ENCODE measurements at places on chromosomes 7 and 10. TPM values are rescaled to one million over a fixed set of nuclear protein-coding genes. Genes with fewer than 3 reads are reported as not detected.
A peak's percentile ranks its signal among the peaks of the same experiment; 100 is the strongest.

Gene PPP1R3C
- polyA plus RNA-seq: 21.1 TPM

GRCh38 chr7:137844677-137845425 lies 1.9 kb downstream of the DGKI start:
- DNase-seq: no peak

DNA sequence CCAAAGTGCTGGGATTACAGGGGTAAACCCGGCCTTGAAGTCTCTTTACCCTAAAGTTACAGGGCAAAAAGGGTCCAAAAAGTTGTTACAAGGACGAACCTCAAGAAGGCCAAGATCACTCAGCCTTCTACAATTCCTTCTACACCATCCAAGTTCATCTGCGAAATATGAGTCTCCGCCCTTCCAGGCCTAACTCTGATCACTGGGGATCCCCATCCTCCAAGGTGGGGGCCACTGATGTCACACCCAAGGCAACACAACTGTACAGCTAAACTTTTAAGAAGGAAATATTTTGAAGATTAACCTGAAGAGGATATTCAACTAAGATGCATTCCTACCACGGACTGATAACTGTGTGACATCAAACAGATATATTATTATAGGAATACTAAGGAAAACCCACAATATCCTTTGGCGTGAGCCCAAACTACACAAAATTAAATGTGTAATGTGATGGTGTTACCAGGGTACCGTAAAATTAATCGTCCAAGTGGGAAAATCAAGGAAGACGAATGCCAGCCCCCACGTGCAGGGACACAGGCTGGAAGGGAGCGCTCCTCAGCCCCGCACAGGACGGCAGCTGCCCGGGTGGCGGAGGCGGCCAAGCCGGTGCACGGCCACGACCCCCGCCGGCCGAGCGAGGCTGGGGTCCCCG lies 1.0 kb downstream of the PAXIP1 start:
- no peak for DNase-seq

DNA sequence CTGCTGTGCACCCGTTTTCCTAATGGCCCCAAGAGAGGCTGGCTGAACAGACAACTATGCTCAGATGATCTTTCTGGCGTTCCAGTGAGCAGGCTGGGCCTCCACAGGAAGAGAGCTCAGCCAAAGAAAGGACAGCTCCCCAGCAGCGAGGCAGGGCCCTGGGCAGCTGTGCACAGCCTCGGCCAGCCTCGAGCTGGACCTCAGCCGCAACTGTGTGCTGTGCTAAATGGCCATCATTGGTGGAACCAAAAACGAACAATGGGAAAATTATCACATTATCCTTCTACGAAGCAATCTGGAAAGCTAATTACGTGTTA lies 97.5 kb downstream of the CTBP2 start:
- peak; percentile 54 for DNase-seq

DNA sequence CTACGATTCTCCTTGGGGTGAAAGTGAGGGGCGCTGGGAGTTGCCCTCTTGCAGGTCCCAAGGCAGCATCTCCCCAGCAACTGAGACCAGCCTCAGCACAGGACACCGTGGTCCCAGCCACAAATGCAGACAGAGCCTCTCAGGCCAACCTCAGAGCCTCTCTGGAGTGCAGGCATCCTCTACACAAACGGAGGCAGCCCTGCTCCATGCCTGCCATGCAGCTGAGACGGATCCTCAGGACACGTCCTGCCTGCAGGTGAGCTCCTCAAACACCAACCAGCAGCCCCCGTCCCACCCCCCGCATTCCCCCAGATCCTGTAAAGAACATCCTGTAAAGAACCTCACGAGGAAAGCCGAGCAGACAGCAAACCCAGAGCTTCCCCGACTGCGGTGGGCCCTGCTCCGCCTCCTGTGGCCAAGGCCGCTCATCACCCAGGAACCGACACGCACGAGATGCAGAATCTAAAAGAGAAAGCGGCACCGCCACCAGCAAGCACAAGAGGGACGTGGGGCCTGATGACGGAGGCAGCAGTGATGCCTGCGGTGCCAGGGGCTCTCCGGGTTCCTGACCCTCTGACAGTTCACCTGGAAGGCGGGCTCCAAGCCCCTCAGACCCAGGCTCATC lies 186.9 kb downstream of the PTPRN2 start:
- DNase-seq: no peak

DNA sequence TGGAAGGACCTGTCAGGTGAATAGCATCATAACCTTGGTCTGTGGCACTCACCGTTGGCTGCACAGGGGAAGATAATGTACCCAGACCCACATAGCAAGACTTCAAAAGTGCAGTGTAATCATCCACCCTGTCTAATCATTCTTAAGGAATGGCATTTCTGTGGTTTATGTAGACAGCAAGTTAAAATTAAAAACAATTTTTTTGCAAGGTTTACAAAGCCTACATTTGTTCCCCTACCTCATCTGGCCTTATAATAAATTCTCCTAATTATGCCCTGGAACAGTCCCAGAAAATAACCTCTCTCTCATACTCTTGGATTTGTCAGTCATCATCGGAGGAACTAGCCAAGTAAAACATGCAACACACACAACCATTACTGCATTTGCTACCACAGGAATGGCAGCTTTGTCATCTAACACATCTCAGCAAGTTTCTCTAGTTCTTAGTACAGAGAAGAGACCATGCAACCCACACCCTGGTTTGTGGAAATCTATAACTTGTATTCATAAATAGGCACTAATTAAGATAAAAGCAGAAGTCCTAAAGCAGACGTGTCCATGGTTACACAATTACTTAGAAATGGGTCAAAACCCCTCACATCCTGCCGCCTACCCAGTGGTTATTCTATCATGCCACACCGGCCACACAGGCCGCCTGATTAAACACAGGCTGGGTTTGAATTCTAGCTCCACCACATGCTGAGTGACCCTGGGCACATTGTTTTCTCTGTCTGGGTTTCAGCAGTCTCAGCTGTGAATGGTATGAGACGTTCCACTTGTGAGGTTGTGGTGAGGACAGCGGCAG lies 19.1 kb downstream of the ABLIM1 start:
- no peak for DNase-seq

DNA sequence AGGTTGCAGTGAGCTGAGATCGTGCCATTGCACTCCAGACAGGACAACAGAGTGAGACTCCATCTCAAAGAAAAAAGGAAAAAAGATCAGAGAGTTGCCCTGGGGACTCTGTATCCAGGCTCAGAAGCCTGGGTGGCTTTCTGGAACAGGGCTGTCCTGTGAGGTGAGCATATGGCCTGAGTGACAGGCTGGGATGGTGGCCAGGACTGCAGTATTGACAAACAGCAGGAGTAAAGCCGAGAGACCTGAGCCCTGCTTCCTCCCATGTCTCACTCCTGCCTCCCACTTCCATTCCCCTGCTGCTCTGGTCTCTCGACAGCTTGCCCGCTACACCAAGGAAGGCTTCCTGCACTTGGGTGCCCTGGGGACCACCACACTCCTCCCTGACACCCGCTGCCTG lies 578.5 kb downstream of the GALNT17 start:
- DNase-seq: no peak

Gene YKT6
- polyA plus RNA-seq: 58.7 TPM

- DNase-seq: peak; percentile 40
Measured at GRCh38 chr10:69278446-69278963, at the start of gene HK1. TSS of gene HK1 (plus strand) at chr10:69278496.

- DNase-seq: no peak
Measured at GRCh38 chr7:120876922-120877321, 19.0 kb upstream of the TSPAN12 start.

DNA sequence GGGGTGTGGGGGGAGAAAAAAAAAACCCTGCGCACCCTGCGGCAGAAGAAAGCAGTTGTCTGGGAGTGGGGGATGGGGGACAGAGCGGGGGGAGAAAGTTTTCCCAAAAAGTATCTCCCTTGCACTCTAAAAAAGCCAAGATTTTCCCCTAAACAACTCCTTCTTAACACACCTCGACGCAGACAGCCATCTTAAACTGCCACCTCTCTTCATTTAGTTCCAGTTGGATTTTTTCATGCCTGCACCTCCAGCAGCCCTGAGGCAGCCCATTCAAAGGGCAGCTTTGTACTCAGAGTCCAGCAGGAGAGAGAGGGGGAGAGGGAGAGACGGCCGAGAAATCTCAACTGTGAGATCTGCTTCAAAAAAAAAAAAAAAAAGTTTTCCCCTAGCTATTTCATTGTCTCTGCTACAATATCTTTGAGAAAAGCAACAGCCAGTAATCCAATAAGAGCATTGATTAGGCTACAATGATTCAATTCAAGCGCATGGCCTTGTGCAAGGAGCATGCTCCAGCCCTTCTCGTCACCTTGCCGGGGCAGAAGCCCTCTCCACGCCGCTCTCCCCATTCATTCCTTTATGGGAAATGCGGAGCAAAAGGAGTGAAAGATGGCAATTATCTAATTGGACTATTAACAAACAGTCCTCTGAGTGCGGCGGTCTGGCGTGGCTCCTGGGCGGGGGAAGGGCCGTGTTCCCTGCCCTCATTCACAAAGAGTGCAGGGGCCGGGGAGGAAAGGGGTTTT lies 939 bp upstream of the VAX1 start:
- no peak for DNase-seq

Gene RAMP3
- 21.8 TPM for polyA plus RNA-seq

Gene PRLHR
- polyA plus RNA-seq: 0.05 TPM

Gene ANKRD61
- polyA plus RNA-seq: not detected

Gene OPN1SW
- not detected for polyA plus RNA-seq

Gene PRKAR1B
- 5.0 TPM for polyA plus RNA-seq

Gene DHTKD1
- polyA plus RNA-seq: 7.7 TPM

Gene SLC26A3
- not detected for polyA plus RNA-seq

Gene ADARB2
- polyA plus RNA-seq: 1.4 TPM

Gene CDC14C
- not detected for polyA plus RNA-seq

DNA sequence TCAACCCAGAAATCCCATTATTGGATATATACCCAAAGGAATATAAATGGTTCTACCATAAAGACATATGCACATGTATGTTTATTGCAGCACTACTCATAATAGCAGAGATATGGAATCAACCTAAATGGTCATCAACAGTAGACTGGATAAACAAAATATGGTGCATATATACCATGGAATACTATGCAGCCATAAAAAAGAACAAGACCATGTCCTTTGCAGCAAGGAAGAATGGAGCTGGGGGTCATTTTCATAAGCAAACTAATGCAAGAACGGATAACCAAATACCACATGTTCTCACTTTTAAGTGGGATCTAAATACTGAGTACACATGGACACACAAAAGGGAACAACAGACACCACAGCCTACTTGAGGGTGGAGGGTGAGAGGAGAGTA lies 2.2 kb upstream of the AFAP1L2 start:
- no peak for DNase-seq

Gene KIAA1549
- polyA plus RNA-seq: 0.15 TPM

DNA sequence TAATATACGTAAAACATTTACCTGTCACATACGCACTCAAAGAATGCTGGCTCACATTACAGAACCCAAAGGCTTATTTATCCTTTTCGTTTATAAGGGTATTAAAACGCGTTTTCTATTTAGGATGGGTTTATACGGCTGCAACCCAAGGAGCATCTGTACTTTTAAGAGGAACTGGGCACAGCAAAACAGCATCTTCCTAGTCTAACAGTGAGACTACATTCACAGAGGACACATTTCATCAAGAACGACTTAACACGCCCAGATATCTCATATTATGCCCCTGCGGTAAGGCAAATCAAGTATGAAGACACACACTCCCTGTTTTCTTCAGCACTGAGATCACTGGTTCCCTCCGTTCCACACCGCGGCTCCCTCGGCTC lies 533 bp upstream of the DMTF1 start:
- no peak for DNase-seq

Gene FAM20C
- polyA plus RNA-seq: 19.1 TPM

DNA sequence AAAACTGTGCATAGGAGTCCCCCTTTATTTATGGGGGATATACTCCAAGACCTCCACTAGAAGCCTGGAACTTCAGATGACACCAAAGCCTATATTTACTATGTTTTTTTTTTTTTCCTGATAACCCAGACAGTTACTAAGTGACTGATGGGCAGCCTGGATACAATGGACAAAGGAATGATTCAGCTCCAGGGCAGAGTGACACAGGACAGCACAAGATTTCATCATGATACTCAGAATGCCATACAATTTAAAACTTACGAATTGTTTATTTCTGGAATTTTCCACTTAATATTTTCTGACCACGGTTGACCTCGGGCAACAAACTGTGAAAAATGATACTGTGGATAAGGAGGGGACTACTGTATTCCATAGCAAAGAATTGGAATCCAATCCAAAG lies 843.6 kb downstream of the PCDH15 start:
- DNase-seq: no peak

- no peak for DNase-seq
Measured at GRCh38 chr10:102657451-102657850, 13.2 kb downstream of the TRIM8 start.

GRCh38 chr10:113945075-113945686 lies 90.7 kb downstream of the NHLRC2 start:
- peak; percentile 77 for DNase-seq
